ENCODE measurements at places on chromosomes 6 and 20. TPM values are rescaled to one million over a fixed set of nuclear protein-coding genes. Genes with fewer than 3 reads are reported as not detected.

GRCh38 chr20:36317675-36318074 lies 11.5 kb downstream of the DLGAP4 start:
- DNase-seq, result no peak
- H3K36me3 ChIP-seq, result no peaks in the 10 kb centered on the region
- H3K4me3 ChIP-seq, result no peak overlapping the region
- no peak overlapping the region for H3K27ac ChIP-seq
- peaks cover 2% of the 10 kb centered on the region for H3K4me1 ChIP-seq

DNA sequence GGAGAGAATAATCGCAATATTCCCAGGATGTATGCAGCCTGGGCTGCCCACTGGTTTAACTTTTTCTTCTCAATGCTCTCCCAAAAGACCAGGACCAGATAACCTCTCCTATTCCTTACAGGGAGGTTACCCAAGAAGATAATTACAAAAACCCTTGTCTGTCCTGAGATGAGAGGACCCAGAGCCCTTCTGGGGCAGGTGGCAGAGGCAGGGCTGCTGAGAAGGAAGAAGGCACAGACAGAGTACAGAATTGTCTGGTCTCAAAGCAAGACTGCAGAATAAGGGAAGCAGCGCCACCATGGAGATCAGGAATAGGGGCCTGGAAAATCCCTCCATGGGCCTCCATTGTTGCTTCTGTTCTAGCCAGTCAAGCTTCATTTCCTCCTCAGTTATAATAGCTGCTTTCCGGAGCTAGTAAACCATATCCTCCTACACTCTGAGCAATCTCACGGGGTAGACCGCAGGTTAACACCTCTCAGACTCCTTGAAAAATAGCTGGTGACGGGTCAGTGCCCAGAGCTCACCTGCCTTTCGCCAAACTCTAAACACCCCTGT lies 463 bp upstream of the HLA-DMB start:
- H3K27me3 ChIP-seq, result no peaks in the 10 kb centered on the region
- peak overlapping the region; percentile 90 for H3K4me3 ChIP-seq
- peaks cover 68% of the 10 kb centered on the region for H3K4me1 ChIP-seq
- H3K36me3 ChIP-seq, result peaks cover 16% of the 10 kb centered on the region
- DNase-seq, result peak; percentile 53

The PSORS1C2 gene
- total RNA-seq, result not detected

The CHRNA4 gene
- total RNA-seq, result not detected

DNA sequence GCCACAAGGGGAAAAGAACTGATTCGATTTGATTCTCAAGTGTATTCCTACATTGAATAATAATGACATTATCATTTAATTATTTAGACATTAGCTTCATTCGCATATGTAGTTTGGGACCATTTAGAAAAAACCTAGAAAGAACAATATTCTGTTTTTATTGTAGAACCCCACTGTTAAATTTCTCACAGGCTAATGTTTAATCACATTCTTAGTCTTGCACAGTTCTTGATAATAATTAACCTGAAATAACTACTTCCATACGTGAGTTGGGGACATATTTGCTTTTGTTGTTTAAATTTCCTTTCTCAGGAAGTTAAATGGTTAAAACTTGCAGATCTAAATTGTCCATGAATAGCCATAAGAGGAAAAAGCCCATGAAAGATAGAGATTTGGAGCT lies 275.2 kb downstream of the TFAP2B start:
- H3K4me3 ChIP-seq, result no peak overlapping the region
- H3K27ac ChIP-seq, result no peak overlapping the region
- H3K36me3 ChIP-seq, result no peaks in the 10 kb centered on the region

DNA sequence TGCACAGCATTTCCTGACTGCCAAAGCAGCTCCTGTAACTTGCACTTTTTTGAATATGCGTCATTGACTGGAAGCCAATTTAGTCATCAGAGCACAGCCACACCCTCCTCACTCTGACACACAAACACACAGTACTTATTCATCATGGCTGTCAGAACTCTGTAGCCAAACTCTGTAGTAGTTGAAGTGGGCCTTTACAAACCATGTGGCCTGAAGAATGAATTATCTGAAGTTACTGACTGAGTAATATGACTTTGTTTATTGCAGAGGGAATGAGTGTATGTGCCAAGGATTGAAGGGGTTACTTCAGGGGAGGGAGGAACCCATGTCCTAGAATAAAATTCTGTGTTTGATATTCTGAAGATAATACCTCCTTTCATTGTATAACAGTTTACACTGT lies 102.7 kb downstream of the FIG4 start:
- H3K4me1 ChIP-seq, result peaks cover 6% of the 10 kb centered on the region
- H3K27me3 ChIP-seq, result no peaks in the 10 kb centered on the region

The RIPOR3 gene
- total RNA-seq, result not detected

- H3K4me1 ChIP-seq, result peaks cover 7% of the 10 kb centered on the region
- peaks cover 2% of the 10 kb centered on the region for H3K36me3 ChIP-seq
- H3K4me3 ChIP-seq, result peak overlapping the region; percentile 46
Observed at GRCh38 chr6:109322825-109323224, 59.4 kb downstream of the CD164 start.
